Activated CD4-positive, alpha-beta memory T cell treated with anti-CD3 and anti-CD28 coated beads, Interleukin-2, amount 10 ng/mL, durations not matched to agents 7 days and 5 days (primary cell): ENCODE measurements at places on chromosomes 2 and 18. TPM values are rescaled to one million over a fixed set of nuclear protein-coding genes. Genes with fewer than 3 reads are reported as not detected.

CACNB4 gene
- total RNA-seq, result 0.28 TPM

CCL20 gene
- 4.7 TPM for total RNA-seq

RUFY4 gene
- total RNA-seq, result 2.1 TPM

NCKAP1 gene
- total RNA-seq, result 4.1 TPM

PRSS56 gene
- total RNA-seq, result not detected

NGEF gene
- total RNA-seq, result 0.58 TPM

CCDC74A gene
- total RNA-seq, result 4.5 TPM

SLC9A2 gene
- total RNA-seq, result not detected

IFIH1 gene
- total RNA-seq, result 63.9 TPM

GAL3ST2 gene
- 0.58 TPM for total RNA-seq

GPR39 gene
- total RNA-seq, result not detected

CROCC2 gene
- not detected for total RNA-seq

VIL1 gene
- not detected for total RNA-seq

FHL2 gene
- 3.0 TPM for total RNA-seq

SLC19A3 gene
- not detected for total RNA-seq

LCT gene
- total RNA-seq, result 0.08 TPM

NEURL3 gene
- total RNA-seq, result 1.0 TPM

UGT1A3 gene
- not detected for total RNA-seq

NR4A2 gene
- 3.8 TPM for total RNA-seq

XIRP2 gene
- total RNA-seq, result not detected

SLC66A2 gene
- total RNA-seq, result 32.0 TPM

FAM237A gene
- total RNA-seq, result not detected

HDAC4 gene
- 67.4 TPM for total RNA-seq

CHRNG gene
- not detected for total RNA-seq

NAGK gene
- total RNA-seq, result 67.5 TPM

RIT2 gene
- not detected for total RNA-seq

CD207 gene
- total RNA-seq, result not detected

TTR gene
- total RNA-seq, result not detected

CTNNA2 gene
- not detected for total RNA-seq

EXOC6B gene
- 18.7 TPM for total RNA-seq

ABCG8 gene
- total RNA-seq, result not detected

ING5 gene
- 27.4 TPM for total RNA-seq

CXCR1 gene
- 2.7 TPM for total RNA-seq

SERPINB2 gene
- total RNA-seq, result not detected

ANKRD12 gene
- total RNA-seq, result 111 TPM
